ENCODE measurements at places on chromosomes 4 and X.

GRCh38 chr4:185693548-185694215, 118.3 kb downstream of the SORBS2 start:
- DNase-seq: no peak

- no peak for DNase-seq
These were observed 32.4 kb upstream of the SORCS2 start for GRCh38 chr4:7159923-7160322.

- no peak for DNase-seq
These were observed 45.8 kb upstream of the SGMS2 start for GRCh38 chr4:107778784-107779530.

DNA sequence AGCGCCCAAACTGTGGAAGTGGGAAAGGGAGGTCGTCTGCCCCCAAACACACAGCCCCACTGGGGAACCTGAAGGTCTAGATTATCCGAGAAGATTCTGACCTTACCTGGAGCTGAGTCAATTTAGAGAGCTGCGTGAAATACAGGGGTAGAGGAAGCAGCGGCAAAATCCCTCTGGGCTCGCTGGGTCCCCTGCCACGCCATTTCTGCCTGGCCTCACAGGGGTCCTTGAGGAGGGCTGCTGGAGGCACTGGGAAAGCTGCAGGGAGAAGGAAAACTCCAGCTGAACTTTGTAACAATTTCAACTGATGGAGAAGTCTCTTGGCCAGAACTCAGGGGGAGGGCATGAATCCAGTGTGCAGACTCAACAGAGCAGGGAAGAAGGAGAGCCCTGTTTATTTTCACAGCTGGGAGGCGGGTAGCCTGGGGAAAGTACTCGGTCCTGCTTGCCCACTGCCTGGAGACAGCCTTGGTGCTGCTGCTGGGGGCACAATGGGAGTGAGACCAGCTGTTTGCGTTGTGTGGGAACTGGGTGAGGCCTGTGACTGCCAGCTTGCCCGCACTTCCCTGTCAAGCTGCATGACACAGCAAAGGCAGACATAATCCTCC, 93.2 kb upstream of the MAPK10 start:
- DNase-seq: no peak

GRCh38 chrX:149487292-149487691, 17.8 kb downstream of the IDS start:
- no peak for DNase-seq

DNA sequence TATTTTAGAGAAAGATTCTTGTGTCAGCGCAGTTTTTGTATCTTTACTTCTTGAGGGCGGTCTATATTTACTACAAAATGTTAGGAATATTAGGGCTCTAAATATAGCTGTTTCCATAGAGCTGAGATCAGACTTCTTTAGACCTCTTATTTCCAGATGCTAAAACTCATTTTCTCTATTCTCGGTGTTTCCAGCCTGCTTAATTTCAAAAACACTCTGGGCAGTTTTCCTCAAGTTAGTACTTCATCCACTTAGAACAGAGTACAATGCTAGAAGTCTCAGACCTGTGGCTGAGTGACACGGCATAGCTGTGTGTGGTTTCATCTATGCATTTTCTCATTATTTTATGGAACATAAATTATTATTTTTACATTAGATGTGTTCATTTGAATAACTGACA, 346.6 kb downstream of the PABPC4L start:
- DNase-seq: no peak

GRCh38 chrX:24024819-24025740, 1.9 kb downstream of the KLHL15 start:
- DNase-seq: peak; percentile 33

DNA sequence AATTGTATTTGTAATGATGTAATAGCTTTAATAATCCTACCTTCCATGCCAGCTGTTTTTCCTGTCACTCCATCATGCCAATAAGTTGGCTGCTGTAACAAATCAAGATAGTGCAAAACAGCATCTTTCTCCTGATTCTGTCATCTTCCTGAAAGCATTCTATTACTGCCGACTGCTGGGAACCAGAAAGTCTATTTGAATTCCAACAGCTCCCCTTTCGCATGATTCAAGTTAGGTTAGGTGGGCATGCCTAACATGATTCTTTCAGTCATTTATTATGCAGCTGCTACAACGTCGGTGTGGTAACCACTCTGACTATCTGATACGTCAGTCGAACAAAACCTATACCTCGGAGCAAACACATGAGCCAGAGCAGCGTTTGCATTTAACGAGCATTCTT, 127.9 kb upstream of the DMD start:
- no peak for DNase-seq

- DNase-seq: no peak
These were observed 115.1 kb downstream of the CAMK2D start for GRCh38 chr4:113646442-113646822.

DNA sequence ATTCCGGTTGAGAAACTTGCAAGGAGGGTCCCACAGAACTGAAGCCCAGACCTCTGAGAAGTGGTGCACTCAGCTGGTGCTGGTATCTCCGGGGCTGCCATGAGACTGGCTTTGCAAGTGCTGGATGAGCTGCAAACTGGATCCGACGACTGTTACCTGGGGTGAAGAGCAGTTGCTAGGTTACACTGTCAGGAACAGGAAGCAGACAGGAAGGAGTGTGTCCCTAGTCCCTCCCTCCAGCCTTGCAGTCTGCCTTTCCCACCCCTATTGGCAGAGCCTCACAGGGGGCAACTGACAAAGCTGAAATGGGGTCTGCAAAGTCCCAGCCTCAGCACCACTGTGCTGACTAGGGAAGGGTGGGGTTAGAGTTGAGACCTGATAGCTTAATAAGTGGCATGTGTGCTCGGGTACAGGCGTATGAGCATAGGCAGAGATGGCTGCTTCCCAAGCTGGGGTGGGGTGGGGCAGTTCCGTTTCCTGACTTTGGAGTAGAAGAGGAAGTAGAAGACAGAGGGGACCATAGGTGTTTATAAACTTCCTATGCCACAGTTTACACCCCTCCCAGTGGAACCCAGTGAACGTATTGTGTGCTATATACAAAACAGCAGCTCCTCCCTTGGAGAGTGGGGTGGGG, 18.0 kb downstream of the PPEF1 start:
- no peak for DNase-seq

- DNase-seq: no peak
These were observed 1.2 kb upstream of the DNAJB14 start for GRCh38 chr4:99947608-99948007.

DNA sequence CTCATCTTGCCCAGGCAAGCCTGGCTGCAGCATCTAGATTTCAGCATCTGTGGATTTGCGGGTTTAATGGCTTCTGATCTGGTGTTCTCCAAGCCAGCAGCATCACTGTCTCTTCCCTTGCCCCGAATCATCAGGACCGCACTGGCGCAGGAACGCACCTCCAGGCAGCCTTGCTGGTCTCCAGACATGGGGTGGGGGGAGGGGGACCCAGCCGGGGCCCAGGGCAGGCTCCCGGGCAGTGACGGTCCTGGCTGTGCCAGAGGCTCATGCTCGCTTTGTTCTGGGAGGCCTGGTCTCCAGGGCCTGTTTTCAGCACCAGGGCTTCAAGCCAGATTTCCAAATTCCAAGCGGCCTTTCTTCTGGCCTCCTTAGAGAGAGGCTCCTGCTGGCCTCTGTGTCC, 4.9 kb downstream of the CFAP99 start:
- DNase-seq: no peak

GRCh38 chrX:133213117-133213516, 5.0 kb downstream of the TFDP3 start:
- no peak for DNase-seq

GRCh38 chr4:145703850-145704497, 24.0 kb downstream of the C4orf51 start:
- DNase-seq: no peak

DNA sequence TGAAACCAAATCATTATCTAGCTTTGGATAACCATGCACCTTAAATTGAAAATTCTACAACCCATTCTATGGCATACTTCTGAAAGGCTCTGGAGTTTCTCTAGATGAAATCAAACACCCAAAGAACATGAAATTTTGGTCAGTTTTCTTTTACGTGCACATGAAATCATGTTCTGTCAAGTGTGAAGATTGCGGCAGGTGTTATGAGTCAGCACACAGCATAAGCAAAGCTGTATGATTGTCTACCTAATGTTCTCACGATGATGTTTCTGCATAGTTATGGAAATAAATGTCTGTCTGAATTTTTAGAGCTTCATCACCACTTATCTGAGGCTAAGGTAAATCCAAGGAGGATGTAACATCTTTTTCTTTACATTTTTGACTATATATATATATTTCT, 495.3 kb downstream of the IL1RAPL1 start:
- no peak for DNase-seq

DNA sequence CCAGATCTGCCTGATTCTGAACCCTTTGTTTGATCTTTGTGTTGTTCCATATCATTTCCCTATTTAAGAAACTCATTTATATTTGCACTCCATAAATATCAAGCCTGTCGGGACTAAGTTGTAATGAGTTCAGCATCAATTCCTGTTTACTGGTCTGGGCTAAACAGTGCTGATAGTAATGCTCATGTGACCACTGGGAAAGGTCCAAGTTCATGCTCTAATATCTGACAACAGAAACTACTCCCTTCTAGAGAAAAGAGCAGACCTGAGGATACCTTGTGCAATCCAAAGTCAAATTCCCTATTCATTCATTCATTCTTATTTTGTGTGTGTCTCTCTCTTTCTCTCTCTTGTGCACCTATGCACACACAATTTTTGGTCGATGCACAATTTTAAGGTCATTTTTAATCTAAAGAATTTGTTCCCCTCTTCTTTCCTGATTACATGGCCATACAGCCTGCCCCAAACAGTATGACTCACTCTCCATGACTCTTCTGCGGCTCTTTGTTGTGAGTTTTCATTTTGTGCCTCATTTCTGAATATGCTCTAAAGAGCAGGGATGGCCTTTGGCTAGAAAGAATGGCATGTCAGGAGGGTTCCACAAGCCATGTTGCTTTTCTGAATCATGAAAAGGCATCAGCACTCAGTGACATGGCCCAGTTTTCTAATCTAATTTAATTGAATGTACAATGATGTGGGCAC, 664.3 kb downstream of the RPA4 start:
- DNase-seq: no peak

- DNase-seq: no peak
These were observed 74.1 kb downstream of the TRAPPC11 start for GRCh38 chr4:183733181-183733580.

- no peak for DNase-seq
These were observed 92.1 kb downstream of the SCD5 start for GRCh38 chr4:82706349-82707000.

GRCh38 chr4:103244251-103244650, 46.1 kb upstream of the CENPE start:
- DNase-seq: no peak

GRCh38 chr4:110087070-110087708, 111.2 kb downstream of the ELOVL6 start:
- no peak for DNase-seq

DNA sequence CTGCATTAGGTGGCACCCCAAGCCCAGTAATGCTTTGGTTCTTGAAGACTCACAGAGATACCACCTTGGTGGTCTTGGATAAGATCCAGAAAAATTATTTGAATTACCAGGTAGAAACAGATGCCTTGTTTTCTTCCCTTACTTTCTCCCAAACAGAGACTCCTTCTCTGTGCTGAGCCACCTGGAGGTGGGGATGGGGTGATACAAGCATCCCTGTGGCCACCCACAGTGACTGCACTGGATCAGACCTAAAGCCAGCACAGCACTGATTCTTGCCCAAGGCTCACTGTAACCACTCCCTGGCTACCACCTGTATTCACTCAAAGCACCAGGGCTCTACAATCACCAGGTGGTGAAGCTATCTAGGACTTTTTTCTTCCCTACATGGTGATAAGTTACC, 156.8 kb downstream of the TEX13A start:
- no peak for DNase-seq

DNA sequence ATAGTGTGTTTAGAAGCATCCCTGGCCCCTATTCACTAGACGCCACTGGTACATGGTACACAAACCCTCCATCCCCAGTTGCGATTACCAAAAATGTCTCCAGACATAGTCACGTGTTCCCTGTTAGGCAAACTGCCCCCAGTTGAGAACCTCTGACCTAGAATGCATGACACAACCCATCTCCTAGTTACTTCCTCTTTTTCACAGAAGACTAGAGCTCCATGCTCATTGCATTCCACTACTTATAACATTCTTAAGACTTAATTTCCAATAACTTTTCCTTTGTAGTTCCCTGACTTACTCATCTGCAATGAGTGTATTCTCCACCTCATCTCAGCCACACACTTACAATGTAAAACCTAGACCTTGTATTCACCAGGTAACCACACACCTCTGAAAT, 68.6 kb downstream of the PRSS12 start:
- no peak for DNase-seq

DNA sequence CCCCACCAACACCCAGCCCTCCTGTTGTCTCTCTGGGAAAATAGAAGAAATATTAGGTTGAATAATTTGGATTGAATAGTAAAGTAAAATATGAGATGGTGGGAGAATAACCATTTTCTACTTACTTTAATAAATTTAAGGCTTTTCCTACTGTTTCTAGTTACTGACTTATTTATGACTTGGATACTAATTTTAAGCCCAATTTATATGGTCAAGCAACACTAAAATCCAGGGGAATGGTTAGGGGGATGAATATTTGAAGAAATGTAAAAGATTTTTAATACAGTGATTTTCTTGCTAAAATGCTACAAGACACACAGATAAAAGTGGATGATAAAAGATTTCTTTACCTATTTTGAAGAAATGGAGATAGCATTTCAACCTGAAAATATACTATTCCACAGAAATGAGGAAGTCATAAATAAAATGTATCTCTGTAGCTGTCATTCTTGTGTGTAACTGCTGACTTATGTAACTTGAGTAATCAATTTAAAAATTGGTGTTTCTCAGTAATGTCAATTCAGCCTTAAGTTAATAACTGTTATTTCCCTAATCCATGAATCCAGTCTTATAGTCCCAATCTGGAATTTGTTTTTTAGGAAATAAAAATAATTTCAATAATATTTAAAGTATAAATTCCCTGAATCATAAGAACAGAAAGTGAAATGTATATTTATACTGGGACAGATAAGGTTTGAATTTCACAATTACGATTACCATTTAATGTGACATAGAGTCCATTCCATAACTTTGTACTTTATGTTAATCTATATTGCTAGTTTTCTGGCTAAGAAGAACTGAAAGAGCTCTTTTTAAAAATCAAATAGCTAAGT, 24.3 kb upstream of the IL2 start:
- DNase-seq: no peak

DNA sequence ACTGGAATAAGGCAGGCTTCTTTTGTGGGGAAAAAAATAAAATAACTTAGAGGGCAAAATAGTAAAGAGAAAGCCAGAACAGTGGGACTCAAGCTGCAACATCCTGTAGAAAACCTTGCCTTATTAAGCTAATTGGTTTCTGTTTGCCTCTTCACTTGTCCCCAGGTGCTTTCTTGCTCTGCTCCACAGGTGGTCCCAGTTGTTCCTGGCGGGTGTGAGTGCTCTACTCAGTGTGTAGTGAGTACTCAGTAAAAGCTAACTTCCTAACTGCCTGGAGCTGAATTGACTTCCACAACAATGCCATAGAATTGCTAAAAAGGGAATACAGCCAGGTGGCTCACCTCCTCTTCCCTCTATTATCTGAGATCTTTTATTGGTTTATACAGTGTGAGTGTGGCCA, 930.2 kb downstream of the C4orf33 start:
- no peak for DNase-seq

Data from H54 (cell line).